Tibial nerve (tissue), 4 donors: ENCODE measurements at places on chromosomes 7 and 10. TPM values are rescaled to one million over a fixed set of nuclear protein-coding genes. Genes with fewer than 3 reads are reported as not detected.

Gene FAM25G
- not detected for total RNA-seq

- no peaks in the 10 kb centered on the region for H3K4me1 ChIP-seq
- H3K27me3 ChIP-seq: no peaks in the 10 kb centered on the region
- H3K36me3 ChIP-seq: no peaks in the 10 kb centered on the region
- no peak overlapping the region for H3K4me3 ChIP-seq
- no peak overlapping the region for H3K27ac ChIP-seq
These were observed 63.9 kb downstream of the C1GALT1 start for GRCh38 chr7:7246223-7246622.

GRCh38 chr7:101973130-101973529 is 155.7 kb downstream of the CUX1 start:
- no peak overlapping the region for H3K4me3 ChIP-seq
- no peaks in the 10 kb centered on the region for H3K27me3 ChIP-seq
- H3K36me3 ChIP-seq: no peaks in the 10 kb centered on the region
- H3K4me1 ChIP-seq: no peaks in the 10 kb centered on the region

Gene ANLN
- 5.1 TPM for total RNA-seq

Gene IQCE
- 46.9 TPM for total RNA-seq

Gene LEP
- total RNA-seq: 15.9 TPM

- H3K27ac ChIP-seq: no peak overlapping the region
- H3K4me3 ChIP-seq: no peak overlapping the region
- H3K4me1 ChIP-seq: no peaks in the 10 kb centered on the region
- DNase-seq: no peak
- H3K36me3 ChIP-seq: no peaks in the 10 kb centered on the region
These were observed 8.4 kb downstream of the MLXIPL start for GRCh38 chr7:73615886-73616285.

- H3K4me3 ChIP-seq: no peak overlapping the region
- H3K4me1 ChIP-seq: no peaks in the 10 kb centered on the region
- H3K36me3 ChIP-seq: no peaks in the 10 kb centered on the region
- no peak overlapping the region for H3K27ac ChIP-seq
These were observed 22.7 kb upstream of the ADCYAP1R1 start for GRCh38 chr7:31029251-31030042.

Gene LIPJ
- total RNA-seq: 0.42 TPM
